Dermis microvascular lymphatic vessel endothelial cell (primary cell): ENCODE measurements at places on chromosomes 2 and 18.

DNA sequence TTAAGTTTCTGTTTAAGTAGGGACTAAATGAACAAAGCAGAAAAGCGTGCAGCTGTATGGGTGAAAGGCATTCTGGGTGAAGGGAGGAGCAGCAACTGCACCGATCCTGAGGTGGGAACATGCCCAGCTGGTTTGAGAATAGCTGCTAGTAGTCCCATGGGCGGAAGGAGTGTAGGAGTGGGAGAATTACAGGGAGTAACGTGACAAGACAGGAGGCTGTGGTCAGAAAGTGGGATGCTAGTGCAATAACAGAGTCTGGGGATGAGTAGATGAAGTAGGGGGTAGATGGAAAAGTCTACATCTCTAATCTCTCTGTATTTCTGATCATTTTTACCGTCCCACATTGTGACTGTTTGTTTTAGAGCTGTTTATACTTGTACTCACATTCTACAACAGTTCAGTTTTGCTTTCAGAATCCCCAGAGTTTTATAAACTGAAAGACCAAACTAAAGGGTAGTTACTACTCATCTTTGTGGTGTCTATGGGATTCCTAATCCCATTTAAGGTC lies 118.9 kb downstream of the LCLAT1 start:
- DNase-seq = no peak

- no peak for DNase-seq
Measured at GRCh38 chr2:145741636-145742035, 1221.7 kb upstream of the ZEB2 start.

DNA sequence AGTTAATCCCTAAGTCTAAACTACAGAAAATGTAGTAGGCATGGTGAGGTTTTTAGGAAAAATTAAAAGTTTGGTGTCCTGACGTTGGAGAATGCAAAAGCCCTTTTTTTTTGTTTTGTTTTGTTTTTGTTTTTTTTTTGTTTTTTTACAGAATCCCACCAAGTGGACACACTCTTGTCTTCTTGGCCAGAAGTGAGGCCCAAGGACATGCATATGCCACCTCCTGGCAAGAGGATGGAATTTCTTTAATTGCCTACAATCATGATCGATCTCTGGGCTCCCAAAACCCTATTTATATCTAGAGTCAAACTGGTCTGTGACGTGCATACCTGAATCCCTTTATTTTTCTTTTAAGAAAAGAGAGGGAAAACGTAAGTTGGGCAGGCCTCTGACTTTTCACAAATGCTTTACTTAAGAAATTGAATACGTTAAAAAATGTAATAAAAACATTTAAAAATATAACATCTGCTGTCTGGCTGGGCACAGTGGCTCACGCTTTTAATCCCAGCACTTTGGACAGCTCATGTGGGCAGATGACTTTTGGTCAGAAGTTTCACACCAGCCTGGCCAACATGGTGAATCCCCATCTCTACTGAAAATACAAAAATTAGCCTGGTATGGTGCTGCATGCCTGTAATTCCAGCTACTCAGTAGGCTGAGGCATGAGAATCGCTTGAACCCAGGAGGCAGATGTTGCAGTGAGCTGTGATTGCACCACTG lies 502.7 kb downstream of the CBLN2 start:
- no peak for DNase-seq

DNA sequence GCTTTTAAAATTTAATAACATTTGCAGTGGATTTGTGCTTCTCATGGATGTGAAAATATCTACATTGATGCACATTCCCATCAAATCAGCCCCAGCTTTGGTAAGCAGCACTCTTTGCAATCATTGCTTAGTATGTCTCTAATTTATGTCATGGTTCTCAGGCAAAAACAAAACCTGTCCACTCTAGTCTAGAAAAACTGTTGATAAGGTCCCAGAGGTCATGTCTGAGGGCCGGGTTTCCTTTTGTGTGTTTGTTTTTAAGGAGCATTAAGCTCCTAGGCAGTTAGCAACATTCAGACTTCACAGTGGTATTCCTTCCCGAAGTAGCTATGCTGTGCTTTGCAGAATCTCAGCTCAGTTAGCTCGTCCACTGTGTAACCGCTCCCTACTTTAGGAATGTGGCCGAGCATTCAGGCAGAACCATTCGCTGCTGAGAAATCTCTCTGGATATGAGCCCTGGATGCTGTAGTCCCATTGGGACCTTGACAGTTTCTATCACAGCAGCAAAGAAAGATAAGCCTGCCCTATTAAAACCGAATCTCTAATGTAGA lies 4.0 kb downstream of the DIPK1C start:
- no peak for DNase-seq

DNA sequence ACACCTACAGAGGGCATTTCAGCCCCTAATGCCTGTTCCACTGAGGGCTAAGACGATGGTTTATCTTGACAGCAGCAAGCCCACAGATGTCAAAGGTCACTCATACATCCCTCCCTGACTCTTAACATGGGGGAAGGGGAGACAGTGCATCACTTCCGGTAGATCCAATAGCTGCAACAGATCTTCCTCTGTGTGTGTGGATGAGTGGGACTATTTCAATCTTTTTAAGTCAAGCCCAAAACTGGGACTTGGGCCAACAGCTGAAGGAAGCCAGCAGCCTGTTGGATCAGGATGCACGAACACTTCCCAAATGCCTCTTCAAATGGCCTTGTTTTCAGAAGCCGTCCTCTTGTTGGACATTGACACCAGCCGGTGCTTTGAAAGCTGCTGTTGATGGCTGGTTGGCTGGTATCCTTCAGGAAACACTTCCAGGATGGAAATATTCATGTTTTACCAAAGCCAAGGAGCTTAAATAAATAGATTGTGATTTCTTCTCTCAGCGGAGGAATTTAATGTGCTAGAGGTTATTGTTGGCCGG lies 59.2 kb downstream of the IL1R2 start:
- no peak for DNase-seq

GRCh38 chr2:39932198-39932597 lies 153.1 kb upstream of the THUMPD2 start:
- DNase-seq = no peak

DNA sequence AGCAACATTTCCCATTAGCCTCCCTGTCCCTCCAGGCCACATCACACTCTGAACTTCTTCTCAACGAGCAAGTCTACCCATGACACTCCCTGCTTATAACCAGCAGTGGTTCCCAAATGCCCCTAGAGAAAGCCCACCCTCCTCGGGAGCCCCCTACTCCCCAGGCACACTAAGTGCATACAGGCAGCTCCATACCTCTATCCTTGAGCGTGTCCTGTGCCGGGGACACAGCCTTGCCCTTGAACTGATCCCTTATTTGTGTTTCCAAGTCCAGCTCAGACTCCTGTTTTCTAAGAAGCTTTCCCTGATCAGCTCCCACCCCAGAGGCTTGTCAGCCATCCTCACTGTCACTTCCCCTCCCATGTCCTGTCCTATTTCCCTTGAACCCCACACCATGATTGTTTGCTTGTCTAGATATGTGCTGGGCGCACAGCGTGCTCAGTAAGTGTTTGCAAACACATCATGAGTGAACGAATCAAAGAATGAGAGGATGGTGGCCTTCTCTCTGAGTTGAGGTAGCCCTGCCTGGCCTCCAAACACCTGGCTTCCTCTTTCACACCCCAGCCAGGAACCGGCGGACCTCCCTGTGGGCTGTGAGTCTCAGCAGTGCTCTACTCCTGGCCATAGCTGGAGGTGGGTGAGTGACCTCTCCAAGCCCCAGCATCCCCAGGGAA lies 2.1 kb downstream of the TEX51 start:
- no peak for DNase-seq

- no peak for DNase-seq
Measured at GRCh38 chr18:13579874-13580273, 146.5 kb downstream of the FAM210A start.
